IMR-90 (cell line): ENCODE measurements at places on chromosomes 12 and 14.

DNA sequence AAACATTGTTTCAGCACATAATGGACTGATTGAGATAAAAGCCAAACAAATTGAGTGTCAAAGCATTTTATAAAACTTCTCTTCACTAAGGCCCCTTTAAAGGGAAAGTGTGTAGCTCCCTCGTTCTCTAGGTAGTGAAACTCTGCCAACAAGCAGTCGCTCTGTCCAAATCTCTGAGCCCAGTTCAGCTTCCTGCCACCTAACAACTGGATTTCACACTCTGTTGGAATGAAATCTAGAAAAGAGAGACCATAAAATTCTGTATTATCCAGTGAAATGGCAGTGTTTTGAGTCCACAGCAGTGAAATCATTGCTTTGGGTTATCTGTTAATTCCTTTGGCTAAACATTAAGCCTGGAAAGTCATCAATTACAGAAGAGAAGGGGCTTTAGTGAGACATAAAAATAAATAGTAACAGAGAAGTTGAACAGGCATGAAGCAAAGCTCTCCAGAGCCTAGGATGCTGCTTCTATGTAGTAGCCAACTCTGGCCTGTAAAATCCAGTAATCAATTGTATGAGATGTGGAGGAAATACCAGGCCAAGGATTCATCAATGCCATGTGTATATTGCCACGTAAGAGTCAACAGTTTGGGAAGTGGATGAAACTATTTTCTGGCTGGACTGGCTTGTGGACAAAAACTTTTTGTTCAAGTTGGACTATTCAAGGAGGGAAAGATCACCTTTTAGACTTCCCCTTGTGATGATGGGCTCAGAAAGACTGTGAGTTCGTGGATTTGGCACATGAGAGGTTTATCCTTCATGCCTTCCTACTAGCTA, 122.5 kb downstream of the WIF1 start:
- no peak for DNase-seq

DNA sequence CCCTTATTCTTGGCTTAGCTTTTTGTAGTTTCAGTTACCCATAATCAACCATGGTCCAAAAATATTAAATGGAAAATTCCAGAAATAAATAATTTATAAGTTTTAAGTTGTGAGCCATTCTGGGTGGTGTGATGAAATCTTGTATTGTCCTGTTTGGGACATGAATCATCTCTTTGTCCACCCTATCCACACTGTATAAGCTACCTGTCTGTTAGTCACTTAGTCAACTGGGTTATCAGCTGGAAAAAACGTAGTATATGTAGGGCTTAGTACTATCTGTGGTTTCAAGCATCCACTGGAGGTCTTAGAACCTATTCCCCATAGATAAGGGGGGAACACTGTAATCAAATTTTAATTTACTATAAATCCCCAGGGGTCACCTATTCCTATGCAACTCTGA, 52.7 kb downstream of the NKX2-1 start:
- DNase-seq = no peak

GRCh38 chr12:42473130-42473529, 116.4 kb downstream of the PRICKLE1 start:
- DNase-seq = peak; percentile 84

- DNase-seq = no peak
Measured at GRCh38 chr12:82883394-82884355, 197.0 kb downstream of the TMTC2 start.

GRCh38 chr14:21617614-21618013, 17.1 kb downstream of the OR10G2 start:
- DNase-seq = no peak

DNA sequence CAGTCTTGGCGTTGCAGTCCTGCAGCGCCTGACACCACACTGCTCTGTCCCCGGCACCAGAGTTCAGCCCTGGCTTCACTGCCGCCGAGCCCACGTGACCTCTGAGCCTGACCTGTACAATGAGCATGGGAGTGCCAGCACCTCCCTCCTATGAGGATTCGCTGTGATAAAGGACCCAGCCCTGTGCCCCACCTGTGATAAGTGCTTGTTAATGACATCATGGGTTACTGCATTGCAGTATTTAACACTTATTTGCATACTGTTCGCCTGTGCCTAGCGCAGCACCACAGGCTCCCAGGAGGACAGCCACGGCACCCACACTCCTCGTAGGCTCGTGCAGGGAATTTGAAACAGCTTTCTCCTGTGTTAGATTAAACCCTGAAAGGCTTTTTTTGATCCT, 118.2 kb upstream of the GSC start:
- no peak for DNase-seq

GRCh38 chr12:31118347-31119191, 44.9 kb downstream of the DDX11 start:
- no peak for DNase-seq

GRCh38 chr12:32542428-32543229, 136.5 kb upstream of the DNM1L start:
- no peak for DNase-seq

GRCh38 chr12:120759591-120760348, 34.1 kb downstream of the ACADS start:
- no peak for DNase-seq

DNA sequence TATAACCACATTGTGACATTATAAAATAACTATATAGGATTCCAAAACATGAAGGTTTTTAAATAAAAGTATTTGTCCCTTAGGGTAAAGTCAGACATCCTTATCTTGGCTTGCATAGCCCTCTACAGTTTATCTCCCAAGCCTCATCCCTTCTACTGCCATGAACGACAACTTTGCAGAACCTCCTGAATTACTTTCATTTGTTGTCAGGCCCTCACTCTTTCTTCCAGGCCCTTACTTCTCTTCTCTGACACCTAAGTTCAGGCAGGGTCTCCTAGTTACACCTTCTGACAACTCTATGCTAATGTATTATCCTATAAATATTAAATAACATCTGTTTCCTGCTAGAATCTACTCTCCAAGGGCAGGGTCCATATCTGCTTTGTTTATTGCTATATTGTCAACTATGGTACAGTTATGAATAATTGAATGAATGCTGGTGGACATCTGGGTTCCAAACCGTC, 115.7 kb upstream of the MDM1 start:
- no peak for DNase-seq

GRCh38 chr14:99772371-99773283, 20.6 kb upstream of the EML1 start:
- no peak for DNase-seq

- peak; percentile 74 for DNase-seq
Measured at GRCh38 chr14:69242311-69243224, 17.4 kb upstream of the GALNT16 start.

DNA sequence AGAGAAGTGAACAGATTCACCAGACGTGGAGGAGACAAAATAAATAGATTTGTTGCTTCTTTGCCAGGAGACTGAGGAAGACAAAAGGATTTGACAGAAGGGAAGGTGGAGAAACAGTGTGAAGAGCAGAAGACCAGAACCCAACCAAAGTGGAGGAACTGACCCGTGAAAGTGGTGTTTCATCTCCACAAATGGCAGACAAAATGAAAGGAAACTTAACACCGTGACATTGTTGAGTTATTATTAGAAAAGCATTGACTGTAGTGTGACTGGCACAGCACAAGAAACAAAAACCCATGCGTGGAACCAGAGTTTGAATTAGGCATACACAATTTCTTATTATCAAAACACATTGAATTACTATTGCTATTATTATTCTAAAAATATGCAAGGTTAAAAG, 518.1 kb downstream of the TMEM121 start:
- DNase-seq = no peak

- no peak for DNase-seq
Measured at GRCh38 chr14:84643446-84643845, 886.5 kb upstream of the FLRT2 start.

GRCh38 chr14:64337888-64338615, 43.9 kb upstream of the ESR2 start:
- peak; percentile 58 for DNase-seq

DNA sequence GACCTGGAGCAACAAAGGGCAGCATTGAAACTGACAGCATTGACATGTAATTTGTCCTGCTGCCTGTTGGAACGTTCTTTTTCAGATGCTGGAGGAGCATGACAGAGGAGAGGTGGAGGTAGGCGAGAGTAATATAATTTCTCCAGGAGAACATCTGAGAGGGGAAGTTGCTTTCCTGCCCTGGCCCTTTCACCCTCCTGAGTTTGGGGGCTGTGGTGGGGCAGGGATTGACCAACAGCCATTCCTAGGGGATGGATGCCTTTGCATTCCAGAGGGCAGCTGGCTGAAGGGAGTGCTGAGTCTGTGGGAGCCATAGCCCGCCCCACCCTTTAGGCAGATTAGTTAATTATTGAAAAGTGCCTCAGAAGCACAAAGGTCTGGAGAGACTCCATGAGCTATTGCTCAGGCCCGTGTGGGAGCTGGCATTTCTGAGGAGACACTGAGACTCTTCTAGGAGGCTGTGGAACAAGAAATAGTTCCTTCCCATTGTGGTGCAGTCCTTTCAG, 73.5 kb downstream of the ARF6 start:
- no peak for DNase-seq

GRCh38 chr12:31874961-31875608, 84.1 kb upstream of the RESF1 start:
- DNase-seq = peak; percentile 83

GRCh38 chr12:94889445-94890210, 113.9 kb downstream of the NDUFA12 start:
- DNase-seq = no peak

DNA sequence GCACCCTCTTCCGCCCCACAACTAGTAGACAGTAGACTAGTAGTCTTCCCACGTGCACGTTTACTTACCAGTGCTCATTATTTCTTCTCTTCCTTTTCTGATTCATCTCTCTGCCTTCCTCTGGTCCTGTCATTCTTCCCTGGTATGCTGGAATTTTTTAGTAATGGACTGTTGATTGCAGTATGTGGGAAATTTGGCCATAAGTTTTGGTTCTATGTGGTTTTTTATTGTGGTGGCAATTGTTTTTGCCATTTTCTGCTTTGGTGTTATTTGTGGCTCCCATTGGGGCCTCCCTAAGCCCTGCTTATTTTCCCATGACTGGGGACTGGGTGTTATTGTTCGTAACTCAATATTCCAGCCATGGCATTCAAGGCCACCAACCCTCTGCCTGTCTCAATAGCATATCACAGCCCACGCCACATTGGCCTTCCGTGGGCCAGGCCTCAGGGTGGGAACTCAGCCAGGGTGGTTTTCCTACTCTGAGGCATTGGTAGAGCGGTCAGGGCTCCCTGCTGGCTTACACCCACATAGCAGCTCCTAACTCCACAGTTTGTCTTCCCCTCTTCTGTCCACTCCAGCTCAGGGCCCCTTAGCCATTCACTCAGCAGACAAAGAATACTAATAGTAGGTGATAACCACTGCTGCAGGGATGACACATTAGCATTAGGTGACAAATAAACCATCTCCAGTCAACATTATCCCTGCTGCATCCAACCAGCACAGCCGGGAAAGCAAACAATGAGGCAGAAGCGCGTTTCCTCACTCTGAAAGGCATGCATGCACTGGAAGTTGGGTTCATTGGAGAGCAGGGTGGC, 321.5 kb downstream of the CACNA1C start:
- DNase-seq = peak; percentile 10

DNA sequence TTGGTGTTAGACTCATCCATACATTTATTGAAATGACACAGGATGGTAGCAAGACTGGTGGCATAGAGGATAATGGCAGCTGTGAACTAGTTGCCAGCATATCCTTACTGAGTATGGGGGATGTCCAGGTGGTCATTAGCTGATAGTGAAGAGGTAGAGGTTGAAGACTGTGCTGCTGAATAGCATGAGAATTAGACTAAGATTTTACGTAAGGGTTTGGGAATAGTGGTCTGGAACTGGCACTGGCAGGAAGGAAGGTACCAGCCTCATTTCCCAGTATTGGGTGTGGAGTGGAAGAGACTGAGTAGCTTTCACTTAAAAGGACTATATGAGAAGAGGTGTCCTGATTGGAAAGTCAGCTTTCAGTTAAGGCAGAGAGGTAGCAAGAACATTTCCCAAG, 6.5 kb downstream of the ERC1 start:
- DNase-seq = no peak

DNA sequence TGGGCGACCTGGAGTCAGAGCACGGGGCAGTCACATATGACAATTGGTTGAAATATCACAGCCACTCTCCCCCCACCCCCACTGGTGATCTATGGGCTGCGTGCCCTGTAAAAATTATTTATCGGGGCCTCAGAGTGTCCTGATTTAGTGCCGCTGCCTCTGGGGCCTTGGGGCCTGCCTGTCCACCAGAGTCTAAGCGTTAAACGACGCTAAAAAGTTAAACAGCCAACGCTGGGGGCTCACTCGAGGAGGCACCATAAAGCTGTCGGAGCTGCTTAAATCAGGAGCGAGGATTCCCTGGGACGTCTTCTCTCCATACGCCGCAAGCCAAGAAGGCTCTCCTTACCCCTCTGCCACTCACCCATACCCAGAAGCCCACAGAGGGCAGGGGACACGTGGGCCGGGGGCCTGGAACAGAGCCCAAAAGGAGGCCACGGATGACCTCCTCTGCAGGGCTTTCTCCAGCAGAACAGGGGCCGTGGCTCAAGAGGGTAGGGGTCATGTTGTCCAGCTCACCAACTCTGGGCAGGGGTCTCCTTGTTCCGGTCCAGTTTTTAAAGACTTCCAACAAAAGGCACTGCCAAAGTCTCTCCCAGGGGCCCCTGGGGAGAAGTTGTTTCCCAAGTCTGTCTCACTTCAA, 42.2 kb downstream of the SMUG1 start:
- no peak for DNase-seq

- no peak for DNase-seq
Measured at GRCh38 chr12:5718073-5718472, 227.0 kb downstream of the ANO2 start.

DNA sequence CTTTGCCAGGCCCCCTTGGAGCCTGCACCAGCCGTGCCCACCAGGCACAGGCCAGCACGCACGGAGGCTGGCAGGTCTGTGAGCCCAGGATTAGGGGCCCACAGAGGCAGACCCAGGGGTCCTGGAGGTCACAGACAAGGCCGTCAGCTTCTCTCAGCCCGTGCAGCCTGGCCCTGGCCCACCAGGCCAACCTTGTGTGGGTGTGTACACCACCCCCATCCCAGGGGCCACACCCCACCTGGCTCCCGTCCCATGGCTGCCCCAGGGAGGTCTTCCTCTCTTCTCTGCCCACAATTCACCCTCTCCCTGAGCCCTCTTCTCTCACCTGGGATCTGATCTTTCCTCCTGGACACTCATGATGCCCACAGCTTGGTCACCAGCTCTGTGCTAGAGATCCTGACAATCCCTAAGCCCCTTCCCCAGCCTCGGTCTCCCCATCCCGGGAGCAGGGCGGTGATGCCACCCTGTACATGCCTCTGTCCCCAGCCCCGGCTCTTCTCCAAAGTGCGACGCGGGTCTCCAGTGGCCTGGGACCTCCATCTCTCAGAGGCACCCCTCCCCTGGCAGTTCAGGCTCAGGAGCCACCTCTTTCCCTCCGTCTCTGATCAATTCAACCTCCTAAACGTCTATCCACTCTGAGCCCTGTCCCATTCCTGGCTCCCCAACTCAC, 31.1 kb upstream of the GPR132 start:
- DNase-seq = no peak
